ENCODE measurements at places on chromosomes 2 and 18. TPM values are rescaled to one million over a fixed set of nuclear protein-coding genes. Genes with fewer than 3 reads are reported as not detected.

COBLL1 gene
- 56.9 TPM for total RNA-seq

ALK gene
- not detected for total RNA-seq

SERPINB4 gene
- not detected for total RNA-seq

ZC3H15 gene
- 86.5 TPM for total RNA-seq

DNA sequence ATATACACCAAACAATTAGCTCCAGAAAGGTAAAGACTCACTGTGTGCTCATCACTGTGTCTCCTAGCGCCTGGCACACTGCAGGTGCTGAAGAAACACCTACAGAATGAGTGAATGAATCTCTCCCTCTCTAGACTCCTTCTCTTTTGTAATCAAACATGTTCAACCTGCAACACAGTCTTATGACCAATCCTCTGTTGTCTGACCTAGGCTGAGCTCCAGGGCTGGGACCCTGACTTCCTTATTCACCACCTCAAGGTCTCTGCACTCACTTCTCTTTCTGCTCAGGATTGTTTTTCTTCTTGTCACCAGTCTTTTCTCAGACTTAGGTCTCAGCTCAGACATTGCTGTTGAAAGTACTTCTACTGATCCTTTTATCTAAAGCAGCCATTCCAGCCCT lies 9.8 kb downstream of the CKAP2L start:
- DNase-seq, result no peak

GRCh38 chr2:127261804-127262406 lies 32.0 kb downstream of the ERCC3 start:
- DNase-seq, result no peak

DNA sequence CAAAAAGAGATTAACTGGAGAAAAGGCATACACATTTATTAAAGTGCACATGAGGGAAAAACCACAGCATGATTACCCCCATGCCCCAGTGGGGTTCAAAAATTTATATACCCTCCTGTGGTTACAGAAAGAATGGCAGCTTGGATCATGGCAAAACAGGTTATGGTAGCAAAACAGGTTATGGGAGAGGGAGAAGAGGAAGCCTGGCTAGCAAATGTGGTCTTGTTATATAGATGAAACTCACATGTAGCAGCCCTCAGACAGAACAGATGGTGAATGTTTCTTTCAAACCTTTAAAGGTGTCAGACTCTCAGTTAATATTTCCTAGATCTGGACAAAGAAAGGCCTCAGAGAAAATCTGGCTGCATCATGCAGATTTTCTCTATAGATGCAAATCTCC lies 178.2 kb upstream of the ZC3H15 start:
- DNase-seq, result peak; percentile 20

DNA sequence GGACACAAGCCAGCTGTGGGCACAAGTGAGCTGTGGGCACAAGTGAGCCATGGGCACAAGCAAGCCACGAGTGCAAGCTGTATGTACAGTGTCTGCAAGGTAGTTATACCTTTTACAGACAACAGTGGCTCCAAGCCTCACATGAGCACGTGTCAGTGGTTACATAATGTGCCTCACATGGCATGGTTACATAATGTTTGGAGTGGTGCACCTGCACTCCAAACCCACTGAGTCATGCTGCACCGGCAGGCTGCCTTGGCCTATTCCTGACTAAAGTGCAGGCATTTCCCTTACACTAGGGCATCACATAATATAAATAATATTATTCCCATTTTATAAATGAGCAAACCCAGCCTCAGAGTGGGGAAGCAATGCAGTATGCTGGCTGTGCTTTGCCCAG lies 62.6 kb downstream of the MARCO start:
- no peak for DNase-seq

GRCh38 chr2:100791294-100791935 lies 28.5 kb upstream of the NPAS2 start:
- peak; percentile 67 for DNase-seq

DNA sequence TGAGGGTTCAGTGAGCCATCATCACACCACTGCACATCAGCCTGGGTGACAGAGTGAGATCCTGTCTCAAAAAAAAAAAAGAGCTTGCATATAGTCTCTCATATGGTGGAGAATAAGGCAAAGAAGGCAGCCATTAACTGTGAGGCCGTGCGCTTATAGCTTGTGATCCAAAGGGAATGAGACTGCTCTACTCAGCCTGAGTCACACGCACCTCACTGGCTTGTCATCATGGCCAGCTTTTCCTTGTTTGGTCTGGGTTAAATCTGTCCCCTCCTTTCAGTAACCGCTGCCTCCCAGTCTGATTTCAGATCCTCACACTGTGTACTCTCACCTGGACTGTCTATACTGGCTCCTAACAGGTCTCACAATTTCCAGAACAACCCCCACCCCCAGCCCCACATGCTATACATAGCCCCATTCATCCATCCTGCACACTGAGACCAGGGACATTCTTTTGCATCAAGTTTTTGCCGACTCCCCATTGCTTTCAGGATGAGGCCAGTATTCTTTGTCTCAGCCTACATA lies 35.3 kb upstream of the ANKRD44 start:
- no peak for DNase-seq

DNA sequence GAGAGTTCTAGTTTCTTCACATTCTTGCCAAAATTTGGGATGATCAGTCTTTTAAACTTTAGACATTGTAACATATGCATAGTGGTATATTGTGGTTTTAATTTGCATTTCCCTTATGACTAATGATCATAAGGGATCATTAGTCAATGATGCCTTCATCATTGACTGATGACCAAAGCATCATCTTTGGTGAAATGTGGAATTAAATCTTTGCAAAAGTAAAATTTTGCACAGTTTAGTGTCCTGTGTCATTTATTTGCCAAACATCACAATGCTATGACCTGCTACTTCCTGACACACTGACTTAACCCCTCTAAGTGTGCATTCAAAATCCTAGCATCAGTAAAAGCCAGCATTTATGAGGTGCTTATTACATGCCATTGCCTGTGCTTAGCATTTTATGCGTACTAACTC lies 58.9 kb upstream of the SLC1A4 start:
- DNase-seq, result no peak

GRCh38 chr2:118121101-118121500 lies 32.8 kb downstream of the INSIG2 start:
- no peak for DNase-seq

DNA sequence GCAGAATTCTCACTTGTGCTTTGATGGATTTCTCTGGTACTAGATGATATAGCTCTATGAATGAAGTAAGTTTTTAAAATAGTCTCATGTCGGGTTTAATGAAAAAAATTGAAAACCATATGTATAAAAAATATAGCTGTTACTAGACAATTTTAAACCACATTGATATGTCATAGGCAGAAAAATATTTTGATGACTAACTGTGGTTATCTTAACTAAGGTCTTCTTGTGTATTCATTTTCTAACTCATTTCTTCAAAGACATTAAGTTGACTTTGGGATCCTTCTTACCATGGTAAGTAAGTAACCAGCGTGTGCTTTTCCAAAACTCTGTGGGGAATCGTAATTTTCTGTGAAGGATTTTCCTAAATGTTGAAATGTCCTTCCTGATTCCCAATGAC lies 160.9 kb upstream of the COL3A1 start:
- no peak for DNase-seq

DNA sequence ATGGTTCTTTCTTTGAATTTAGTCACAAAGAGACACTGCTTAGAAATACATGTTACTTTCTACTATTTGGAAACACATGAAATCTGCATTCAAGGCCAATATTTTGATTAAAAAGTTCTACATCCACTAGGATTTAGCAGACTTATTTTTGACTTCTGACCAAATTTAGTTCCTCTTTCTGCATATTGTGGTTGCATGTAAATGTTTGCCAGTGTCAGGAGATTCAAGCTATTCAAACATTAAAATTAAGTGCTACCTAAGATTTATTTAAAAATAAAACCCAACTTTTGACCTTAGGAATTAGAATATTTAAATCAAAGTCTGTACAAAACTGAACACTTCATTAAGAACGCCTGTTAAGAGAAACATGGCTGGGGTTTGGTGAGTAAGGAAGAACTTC lies 891.1 kb downstream of the CPS1 start:
- no peak for DNase-seq

- DNase-seq, result no peak
Measured at GRCh38 chr2:47719099-47719498, 63.8 kb upstream of the MSH6 start.

GRCh38 chr18:48806551-48807261 lies 144.1 kb downstream of the SMAD7 start:
- DNase-seq, result no peak

DNA sequence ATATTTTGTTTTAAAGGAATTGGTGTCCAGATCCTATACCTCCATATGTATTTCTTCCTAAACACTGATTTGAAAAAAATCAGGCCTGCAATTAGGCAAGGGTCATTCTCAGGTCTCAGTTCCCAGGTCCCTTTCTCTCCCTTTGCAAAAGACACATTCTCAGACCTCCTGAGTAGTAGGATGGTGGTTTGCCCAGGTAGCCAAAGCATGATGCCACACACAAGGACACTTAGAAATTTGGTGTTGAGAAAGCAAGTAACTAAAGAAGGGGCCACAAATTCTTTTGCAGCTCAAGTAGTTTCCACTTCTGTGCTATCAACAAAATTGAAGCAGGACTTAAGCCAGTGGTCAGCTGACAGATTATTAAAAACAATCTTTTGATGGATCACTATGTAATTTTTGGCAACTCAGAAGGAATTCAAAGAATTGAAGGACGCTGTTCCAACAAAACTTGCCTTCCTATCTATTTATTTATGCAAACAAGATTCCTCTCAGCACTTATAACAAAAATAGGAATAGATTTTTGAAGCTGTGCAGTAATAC lies 6.6 kb upstream of the MYO5B start:
- DNase-seq, result no peak

DNA sequence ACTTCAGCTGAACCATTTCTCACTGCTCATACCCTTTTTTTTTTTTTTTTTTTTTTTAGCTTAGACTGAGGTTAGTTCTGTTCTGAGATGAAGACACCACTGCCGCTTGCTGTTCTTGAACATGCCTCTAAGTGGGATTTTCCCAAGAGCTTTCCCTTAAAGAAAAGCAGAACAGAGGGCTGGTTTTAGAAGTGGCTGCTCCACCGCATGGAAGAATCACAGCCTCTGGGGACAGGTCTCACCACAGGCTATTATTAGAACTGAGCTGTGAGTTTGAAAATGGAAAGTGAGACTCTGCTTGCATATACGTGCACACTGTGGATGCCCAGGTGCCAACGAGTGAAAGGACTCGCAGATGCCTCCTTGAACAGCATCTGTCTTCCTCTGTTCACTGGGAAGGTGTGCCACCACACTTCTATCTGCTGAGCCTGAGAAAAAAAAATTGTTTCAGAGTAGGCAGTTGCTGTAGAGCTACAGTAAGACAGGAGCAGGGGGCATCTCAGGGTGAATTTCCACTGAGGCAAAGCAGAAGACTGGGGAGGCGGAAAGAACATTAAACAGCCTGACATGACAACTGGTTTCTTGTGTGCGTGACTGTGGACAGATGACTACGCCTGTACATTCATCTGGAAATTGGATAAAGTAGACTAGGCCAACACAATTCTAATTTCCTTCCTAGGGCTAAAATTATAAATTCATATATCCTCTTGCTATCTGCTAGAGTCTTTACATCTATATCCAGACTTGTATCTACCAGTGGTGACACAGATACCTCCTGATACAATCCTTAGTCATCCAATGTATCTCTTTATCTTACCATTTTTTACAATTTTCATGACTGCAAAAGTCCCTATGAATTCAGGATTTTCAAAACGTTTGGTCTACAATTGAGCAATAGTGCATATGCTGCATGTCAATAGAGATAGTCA lies 1045.7 kb upstream of the CELF4 start:
- DNase-seq, result no peak

- DNase-seq, result no peak
Measured at GRCh38 chr18:22409445-22409844, 8.3 kb downstream of the CTAGE1 start.

DNA sequence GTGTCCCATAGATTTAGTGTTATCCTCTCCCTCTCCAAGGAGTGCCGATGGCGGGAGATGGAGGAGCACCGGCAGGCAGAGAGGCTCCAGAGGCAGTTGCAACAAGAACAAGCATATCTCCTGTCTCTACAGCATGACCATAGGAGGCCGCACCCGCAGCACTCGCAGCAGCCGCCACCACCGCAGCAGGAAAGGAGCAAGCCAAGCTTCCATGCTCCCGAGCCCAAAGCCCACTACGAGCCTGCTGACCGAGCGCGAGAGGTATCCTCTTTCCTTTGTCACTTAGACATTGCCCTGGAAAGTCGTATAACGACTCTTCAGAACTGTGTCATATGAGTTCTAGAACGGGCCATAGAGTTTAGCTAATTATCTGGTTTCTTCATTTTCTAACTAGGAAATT lies 132.2 kb upstream of the IL1R2 start:
- no peak for DNase-seq

GRCh38 chr2:101546376-101547058 lies 71.6 kb upstream of the RFX8 start:
- DNase-seq, result peak; percentile 11

GRCh38 chr2:178819147-178819875 lies 12.1 kb upstream of the TTN start:
- DNase-seq, result no peak

- DNase-seq, result no peak
Measured at GRCh38 chr2:75632813-75633212, 13.8 kb upstream of the MRPL19 start.

DNA sequence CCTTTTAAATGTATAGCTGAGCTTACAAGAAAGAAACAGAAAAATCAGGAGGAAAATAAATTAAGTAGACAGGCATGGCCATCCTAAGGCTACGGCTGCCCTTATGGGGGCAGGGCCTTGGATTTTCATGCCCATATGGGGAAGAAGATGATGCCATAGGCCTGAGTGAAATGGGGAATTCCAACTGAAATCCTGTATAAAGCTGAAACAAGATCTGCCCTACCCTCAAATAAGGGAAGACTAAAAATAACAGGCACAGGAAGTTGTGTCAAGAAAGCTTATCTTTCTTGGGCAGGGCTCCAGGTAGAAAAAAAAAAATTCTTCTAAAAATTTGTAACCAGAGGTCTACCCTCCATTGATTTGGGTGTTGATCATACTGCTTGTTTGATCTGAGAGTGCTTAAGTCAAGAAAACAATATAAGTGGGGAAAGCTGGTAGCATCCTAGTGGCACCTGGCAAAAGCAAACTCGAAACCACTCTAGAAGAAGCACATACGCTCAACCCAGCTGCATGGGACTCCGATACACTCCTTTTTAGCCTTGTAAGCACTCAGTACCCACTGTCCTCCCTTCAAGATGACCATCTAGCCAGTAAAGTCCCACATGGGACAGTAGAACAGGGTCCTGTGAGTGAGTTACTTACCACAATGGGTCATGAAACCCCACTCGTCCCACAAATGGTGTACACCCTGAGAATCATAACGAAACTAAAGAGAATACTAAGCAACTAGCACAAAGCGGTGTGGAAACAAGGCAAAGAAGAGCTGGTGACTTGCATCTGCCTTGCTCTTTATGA lies 22.3 kb downstream of the DNAH7 start:
- no peak for DNase-seq

All from Calu3 (cell line).